ENCODE measurements at places on chromosomes 11 and 22. TPM values are rescaled to one million over a fixed set of nuclear protein-coding genes. Genes with fewer than 3 reads are reported as not detected.

- DNase-seq = no peak
Observed at GRCh38 chr22:43238526-43239006, 51.6 kb upstream of the TTLL12 start.

- no peak for DNase-seq
Observed at GRCh38 chr11:132200353-132200936, 830.0 kb downstream of the NTM start.

- DNase-seq = no peak
Observed at GRCh38 chr11:66292543-66293332, 1.0 kb downstream of the TMEM151A start.

DNA sequence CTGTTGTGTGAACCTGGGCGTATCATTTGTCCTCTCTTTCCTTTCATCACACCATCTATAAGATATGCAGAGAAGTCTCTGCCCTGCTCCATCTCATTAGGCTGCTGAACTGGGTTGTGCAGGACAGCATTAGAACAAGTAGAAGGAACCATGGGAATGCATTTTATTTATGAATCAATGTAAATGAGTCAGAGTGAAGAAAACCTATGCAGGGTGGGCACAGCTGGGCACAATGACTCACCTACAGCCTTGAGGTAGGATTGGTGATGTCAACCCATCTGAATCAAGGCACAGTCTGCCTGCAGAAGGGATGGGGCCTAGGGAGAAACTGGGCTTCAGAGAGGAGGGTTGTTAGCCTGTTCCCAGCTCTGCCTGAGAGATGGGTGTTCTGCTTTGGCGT is 123.4 kb downstream of the CSNK2A3 start:
- DNase-seq = no peak

Gene ISX
- not detected for polyA plus RNA-seq

DNA sequence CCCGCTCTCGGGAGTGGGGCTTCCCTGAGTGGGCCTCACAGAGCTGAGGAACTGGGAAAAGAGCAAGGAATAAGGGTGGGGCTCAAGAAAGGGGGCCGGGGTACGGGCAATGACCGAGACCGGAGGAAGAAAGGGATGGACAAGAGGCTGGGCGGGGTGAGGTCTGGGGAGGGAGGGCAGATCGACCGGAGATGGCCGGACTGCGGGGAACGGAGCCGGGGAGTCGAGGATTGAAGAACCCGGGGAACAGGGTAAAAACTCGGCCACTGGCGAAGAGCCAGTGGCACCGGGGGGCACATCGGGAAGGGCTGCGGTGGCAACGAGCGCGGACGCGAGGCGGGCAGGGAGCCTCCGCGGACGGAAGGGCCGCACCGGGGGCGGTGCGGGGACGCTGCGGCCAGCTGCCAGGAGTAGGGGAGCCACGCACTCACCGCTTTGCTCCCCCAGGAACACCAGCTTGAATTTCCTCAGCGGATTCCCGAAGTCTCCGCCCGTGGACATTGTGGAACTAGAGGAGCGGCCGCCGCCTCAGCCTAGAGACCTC is 667 bp downstream of the RAB6A start:
- peak; percentile 56 for DNase-seq

DNA sequence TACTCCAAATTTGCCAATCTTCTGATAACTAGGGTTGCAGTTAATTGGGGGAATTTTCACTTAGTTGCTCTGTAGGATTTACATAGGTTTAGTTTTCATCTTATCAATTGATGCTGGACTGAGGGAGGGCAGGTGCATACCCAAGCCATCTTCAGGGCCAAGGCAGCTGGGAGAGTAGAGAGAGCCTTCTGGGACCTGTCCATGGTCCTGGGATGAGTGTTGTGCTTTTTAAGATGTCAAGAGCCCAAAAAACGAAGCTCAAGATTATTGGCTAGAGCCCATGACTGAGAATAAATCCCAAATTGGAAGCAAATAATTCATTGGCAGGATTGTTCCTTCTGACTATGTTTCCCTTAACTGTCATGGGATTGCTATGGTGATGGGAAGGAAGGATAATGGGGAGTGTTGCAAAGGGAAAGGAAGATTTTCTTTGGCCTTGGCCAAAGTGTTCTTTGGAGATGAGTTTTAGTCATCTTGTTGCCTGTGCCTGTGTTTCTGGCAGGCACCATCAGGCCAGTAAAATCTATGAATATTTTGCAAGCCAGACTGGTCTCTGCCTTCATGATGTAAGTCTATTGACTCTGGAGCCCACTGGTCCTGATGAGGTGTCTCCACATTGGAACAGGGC is 4.5 kb downstream of the SLC22A6 start:
- DNase-seq = no peak

- DNase-seq = no peak
Observed at GRCh38 chr11:2726964-2727363, 27.2 kb upstream of the KCNQ1OT1 start.

GRCh38 chr11:104661471-104661870 is 236.8 kb downstream of the CASP12 start:
- DNase-seq = no peak

GRCh38 chr11:69649576-69649900 is 8.6 kb downstream of the CCND1 start:
- no peak for DNase-seq

Gene MCHR1
- polyA plus RNA-seq = 0.23 TPM

DNA sequence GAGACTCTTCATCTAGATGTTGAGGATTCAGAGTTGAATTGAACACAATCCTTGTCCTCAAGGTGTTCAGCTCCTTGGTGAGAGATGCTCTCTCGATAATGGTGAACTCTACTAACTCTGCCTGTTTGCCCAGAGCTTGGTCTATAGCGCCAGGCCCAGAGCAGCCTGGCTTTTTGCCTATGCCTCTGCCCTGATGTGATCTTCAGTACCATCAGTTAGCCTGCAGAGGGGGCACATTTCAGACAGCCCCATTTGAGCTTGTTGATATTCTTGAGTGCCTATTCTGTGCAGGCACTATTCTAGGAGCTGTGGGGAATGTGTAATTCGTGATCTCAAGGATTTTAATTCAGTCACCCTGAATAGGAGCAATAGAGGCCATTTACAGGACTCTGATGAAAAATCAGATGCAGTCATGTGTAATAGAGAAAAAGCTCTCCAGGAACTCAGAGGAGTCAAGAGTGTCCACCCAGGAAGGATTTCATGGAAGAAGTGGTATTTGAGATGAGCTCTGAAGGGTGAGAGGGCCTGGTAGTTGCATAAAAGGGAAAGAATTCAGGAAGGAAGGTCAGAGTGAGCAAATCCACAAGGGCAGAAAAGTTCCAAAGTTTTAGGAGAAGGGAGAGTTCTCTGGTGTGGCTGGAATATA is 19.3 kb downstream of the GTPBP1 start:
- DNase-seq = no peak
